ENCODE measurements at places on chromosomes 1 and 21.
A peak's percentile ranks its signal among the peaks of the same experiment; 100 is the strongest.

- DNase-seq, result no peak
These were observed 24.2 kb upstream of the IVNS1ABP start for GRCh38 chr1:185341196-185341781.

- peak; percentile 84 for DNase-seq
These were observed 248.9 kb upstream of the HOOK1 start for GRCh38 chr1:59565611-59566410.

DNA sequence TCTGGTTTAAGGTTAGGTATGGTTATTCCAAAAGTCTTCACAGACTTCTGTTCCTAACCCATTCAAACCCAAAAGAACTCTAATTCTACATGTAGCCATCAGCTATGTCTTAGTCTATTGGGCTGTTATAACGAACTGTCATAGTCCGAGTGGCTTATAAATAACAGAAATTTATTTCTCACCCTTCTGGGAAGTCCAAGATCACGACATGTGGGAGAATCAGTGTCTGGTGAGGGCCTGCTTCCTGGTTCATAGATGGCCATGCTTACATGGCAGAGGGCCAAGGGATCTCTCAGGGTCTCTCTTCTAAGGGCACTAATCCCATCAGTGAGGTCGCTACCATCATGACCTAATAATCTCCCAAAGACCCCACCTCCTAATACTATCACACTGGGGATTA is 103.0 kb upstream of the PPP2R5A start:
- DNase-seq, result no peak

GRCh38 chr21:44421901-44422840 is 33.1 kb upstream of the LRRC3 start:
- no peak for DNase-seq

GRCh38 chr1:14803002-14803789 is 204.7 kb downstream of the KAZN start:
- no peak for DNase-seq

GRCh38 chr1:38173157-38173831 is 126.7 kb upstream of the POU3F1 start:
- DNase-seq, result no peak

DNA sequence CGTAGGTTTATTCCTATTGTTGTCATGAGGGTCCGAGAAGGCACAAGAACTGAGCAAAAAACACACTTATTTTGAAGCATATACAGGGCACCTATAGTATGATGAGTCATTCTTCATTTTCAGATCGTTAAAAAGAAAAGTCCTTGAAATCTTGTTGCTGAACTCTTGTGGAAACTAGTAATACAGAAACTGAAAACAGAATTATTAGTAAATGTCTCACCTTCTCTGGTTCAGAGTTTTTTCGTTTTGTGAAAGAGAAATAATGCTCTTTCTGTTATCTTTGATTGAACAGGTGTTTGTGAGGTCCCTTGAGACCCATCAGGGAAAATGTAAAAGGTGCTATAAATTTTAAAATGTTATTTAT is 102.0 kb upstream of the COA6 start:
- no peak for DNase-seq

GRCh38 chr1:176938375-176938774 is 226.1 kb downstream of the ASTN1 start:
- DNase-seq, result no peak

DNA sequence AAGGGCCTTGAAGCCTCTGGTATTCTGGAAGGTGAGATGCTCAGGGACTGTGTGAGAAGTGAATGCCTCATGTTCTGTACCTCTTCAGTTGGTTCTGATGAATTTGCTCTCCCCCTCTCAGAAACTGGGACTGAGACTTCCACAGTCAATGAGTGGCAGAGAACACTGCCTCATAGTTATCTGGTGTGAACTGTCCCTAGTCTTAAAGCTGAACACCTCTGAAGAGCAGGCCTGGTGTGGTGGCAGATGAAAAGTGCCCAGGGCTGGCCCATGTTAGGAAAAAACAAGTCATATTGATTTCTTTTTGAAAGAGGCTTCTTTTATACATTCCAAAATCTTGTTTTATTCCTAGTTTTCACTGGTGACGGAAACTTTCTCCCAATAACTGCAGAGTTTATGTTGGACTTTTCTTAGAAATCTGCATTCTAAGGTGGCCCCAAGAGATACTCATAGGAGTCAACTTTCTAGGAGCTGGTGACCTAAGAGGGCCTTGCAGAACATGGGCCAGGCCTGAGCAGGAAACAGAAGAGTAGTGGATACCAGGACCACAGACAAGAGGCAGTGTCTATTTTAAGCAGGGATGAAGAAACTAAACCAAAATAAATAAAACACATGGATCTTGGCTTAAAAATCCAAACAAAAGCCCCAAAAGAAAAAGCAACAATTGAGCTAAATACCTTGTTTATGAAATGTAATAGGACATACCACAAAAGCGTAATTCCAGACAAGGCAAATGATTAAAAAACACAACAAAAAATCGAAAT is 19.5 kb downstream of the DUSP10 start:
- no peak for DNase-seq

DNA sequence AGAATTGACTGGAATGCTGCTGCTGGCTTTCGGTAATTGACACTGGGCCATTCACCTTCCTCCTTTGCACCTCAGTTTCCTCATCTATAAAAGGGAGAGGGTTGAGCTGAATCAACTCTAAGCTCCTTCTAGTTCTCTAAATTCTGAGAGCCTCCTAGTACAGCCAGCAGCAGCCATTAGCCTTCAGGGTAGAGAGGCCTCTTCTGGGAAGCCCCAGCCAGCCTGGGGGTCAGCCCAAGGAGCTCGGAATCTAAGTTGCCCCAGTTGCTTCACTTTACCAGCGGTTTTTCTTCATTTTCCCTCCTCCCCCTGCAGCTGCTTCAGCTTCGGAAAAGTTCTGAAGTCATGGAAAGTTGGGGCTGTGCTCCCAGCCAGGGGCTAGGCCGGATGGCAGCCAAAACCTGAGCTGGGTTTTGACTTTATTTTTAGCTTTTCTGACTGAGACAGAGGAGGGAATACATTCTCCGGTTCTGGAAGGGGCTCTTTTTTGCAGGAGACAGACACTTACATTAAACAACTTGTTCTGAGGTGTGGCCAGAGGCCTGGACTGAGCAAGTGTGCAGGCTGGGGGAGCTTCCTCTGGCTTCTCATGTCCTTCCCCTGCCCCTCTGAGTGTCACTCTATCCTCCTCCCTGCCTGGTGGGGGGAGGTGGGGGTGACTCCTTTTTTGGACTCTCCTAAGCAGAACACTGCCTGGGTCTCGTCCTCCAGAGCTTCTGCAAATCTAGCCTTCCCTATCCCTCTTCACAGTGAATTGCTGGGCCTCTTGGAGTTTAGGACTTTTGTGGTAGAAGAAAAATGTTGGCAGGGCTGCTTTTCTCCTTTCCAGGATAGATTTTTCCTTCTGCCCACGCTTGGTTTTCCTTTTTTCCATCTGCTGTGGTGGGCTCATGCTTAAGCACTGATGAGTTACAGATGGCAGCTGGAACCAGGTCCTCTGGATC is 14.4 kb downstream of the LMNA start:
- no peak for DNase-seq

GRCh38 chr1:196387766-196388165 is 220.5 kb downstream of the KCNT2 start:
- no peak for DNase-seq

GRCh38 chr1:2302292-2302925 is 74.3 kb downstream of the SKI start:
- no peak for DNase-seq

DNA sequence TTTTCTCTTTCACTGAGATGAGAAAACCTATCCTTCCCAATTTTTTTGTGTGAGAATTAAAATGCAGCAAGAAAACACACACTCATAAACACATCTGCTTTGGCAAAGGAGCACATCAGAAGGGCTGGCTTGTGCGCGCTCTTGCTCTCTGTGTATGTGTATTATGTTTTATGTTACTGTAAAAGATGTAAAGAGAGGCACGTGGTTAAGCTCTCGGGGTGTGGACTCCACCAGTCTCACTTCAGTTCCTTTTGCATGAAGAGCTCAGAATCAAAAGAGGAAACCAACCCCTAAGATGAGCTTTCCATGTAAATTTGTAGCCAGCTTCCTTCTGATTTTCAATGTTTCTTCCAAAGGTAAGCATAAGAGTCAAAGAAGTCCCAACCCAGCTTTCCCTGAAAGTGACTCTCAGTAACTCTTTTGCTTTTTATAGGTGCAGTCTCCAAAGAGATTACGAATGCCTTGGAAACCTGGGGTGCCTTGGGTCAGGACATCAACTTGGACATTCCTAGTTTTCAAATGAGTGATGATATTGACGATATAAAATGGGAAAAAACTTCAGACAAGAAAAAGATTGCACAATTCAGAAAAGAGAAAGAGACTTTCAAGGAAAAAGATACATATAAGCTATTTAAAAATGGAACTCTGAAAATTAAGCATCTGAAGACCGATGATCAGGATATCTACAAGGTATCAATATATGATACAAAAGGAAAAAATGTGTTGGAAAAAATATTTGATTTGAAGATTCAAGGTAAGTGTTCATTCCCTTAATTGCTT is at the start of gene CD2:
Gene CD2 (plus strand): TSS at position 233 of the 780 bp plus-strand sequence. CDS start 63 bp downstream, at position 296.
- no peak for DNase-seq

DNA sequence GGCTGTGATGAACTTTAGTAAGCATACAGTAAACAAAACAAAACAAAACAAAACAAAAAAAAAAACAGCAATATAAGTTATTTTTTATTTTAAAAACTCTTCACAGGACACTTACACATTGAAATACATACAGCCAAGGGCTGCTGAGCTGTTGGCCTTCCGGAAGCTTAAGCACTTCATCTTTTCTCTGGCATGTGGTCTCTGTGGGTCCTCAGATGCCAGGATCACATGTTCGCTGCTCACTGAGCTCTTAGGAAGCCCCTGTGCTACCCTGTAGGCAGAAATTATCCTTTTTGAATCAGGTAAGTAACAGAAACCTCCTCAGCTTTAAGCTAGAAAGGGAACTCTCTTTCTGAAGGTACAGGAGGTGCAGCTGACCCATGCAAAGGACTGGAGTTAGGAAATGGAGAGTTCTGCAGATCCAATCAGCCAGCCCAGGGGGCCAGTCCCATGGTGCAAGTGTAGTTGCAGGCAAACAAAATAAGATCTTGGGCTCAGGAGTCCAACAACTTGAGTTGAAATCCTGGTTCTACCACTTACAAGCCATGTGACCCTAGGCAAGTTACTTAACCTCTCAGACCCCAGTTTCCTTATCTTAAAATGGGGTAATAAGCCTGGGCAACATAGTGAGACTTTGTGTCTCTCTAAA is 22.4 kb upstream of the MED18 start:
- no peak for DNase-seq

DNA sequence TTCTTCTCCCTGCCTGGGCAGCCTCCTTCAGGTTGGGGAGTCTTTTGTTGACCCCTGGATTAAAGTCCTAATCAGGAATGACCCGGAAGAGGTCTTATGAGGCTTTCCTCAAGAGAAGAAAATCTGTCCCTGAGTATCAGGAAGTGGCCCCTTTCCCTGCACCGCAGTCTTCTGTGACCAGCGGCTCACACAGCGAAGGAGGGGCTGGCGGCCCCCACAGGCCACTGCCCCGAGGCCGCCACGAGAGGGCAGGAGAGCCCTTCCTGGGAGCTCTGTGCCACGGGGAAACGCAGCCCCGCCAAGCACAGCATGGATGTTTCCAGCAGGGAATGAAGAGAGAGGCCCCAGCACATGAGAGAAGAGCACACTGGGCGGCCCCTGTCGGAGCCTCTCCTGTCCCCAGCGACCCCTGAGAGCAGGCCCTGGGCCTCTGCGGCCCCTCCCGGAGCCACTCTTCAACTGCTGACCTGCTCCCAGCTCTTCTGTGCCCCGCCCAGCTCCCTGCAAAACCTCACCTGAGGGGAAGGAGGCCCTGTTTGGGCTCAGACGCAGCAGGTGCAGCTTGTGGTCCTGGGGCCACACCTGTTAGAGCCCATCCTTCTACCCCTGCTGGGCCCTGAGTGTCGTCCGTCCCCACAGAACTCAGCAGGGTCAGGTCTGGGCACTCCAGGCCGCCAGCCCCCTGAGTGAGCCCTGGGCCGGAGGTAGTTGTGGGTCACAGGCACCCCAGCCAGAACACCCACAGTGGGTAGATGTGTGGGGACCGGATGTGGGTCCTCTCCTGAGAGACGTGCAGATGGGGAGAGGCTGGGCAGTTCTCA is 4.9 kb upstream of the POFUT2 start:
- DNase-seq, result peak; percentile 70

GRCh38 chr21:44612669-44613229 is 870 bp downstream of the KRTAP10-8 start:
- no peak for DNase-seq

Data from AG04450 (cell line).